Activated CD8-positive, alpha-beta memory T cell treated with anti-CD3 and anti-CD28 coated beads for 1 hour (primary cell): ENCODE measurements at places on chromosomes 5 and 9.

DNA sequence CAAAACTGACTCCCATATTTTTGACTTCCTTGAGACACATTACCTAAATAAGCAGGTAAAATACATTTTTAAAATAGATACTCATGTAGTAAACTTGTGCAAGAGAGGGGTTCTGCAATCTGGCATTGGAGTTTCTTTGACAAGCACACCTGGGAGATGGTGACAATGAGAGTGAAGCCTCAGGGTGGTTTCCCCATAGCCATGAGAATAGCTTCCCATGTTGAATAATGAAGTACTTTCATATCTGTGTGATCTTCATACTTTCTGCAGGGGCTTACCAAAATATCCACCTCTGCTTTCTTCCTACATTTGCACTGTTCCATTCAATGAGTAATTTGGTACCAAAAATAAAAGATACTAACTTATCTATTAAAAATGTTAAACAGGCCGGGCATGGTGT, 44.7 kb upstream of the VCAN start:
- DNase-seq, result no peak

GRCh38 chr5:39716532-39717028, 291.8 kb upstream of the DAB2 start:
- no peak for DNase-seq

- DNase-seq, result no peak
These were observed 4.5 kb downstream of the MAPK9 start for GRCh38 chr5:180287404-180287803.

GRCh38 chr5:52947851-52948250, 41.3 kb upstream of the ITGA2 start:
- no peak for DNase-seq

DNA sequence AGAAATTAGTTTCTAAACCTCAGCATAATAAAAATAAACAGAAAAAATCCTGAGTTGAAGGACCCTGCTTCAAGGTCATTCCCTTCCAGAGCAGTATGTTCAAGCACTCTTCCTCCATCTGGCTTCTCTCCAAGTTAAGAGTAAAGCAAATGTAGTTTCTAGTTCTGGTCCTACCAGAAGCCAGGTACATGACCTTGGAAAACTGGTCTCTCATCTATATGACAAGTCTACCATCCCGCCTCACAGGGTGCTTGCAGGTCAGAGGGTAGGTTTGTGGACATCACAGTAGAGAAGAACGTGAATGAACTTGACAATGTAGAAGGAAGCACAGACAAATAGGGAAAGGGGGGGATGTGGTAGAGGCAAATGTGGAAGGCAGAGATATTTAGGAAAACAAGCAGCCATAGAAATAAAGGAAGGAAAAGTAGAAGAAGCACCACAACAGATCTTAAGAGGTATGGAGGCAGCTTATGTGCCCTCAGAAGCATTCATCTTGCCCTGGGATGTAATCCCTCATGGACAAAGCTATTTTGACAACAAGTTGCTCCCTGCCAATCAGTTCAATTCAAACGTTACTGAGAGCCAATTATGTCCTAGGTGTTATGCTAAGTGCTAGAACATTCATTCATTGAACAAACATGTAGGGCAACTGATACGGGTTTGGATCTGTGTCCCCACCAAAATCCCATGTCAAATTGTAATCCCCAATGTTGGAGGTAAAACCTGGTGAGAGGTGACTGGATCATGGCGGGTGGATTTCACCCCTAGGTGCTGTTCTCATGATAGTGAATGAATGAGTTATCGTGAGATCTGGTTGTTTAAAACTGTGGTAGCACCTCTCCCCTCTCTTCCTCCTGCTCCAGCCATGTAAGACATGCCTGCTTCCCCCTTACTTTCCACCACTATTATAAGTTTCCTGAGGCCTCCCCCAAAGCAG, 23.7 kb upstream of the CTNNAL1 start:
- no peak for DNase-seq

GRCh38 chr9:106503759-106504158, 359.2 kb upstream of the ZNF462 start:
- no peak for DNase-seq

DNA sequence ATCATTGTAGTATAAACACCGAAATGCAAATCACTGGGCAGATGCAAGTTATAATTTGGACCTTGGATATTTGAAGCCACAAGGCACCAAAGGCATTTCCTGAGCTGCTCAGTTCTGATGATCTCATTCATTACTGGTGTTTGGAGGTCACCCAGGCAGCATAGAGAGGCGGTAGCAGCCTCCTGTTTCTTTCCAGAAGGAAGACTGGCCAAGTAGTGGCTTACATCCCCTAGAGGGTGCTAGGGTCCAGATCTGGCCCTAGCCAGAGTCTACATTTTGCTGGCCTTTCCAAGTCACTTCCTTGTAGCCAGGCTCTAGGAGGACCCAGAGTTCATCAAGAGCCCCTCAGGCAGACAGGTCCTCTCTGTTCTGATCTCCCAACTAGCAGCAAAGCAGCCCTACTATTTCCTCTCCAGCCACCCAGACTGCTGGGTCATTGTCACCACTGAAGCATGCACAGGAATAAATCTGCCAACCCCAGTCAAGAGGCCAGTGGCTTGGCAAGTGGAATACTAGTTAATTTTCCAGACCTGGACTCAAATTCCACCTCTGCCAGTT, 33.4 kb upstream of the TTC1 start:
- DNase-seq, result no peak

GRCh38 chr5:54080831-54081230, 229.5 kb downstream of the ARL15 start:
- DNase-seq, result no peak

DNA sequence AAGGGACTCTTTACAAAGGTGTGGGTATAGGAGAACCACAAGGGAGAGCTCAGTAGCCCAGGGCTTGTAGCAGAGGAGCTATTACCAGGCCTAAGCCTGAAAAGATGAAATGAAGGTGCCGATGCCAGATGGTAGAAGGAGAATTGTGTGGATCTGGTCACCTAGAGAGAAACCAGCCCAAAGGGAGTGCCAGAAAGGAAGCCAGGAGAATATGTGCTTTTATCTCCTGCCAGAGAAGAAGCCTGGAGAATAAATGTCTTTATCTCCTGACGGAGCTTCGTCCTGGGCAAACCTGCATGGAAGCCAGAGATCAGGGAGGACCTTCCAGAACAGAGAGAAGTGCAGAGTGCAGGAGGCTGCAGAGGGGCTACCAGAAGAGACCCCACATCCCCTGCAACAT, 142.6 kb downstream of the MED10 start:
- DNase-seq, result no peak

DNA sequence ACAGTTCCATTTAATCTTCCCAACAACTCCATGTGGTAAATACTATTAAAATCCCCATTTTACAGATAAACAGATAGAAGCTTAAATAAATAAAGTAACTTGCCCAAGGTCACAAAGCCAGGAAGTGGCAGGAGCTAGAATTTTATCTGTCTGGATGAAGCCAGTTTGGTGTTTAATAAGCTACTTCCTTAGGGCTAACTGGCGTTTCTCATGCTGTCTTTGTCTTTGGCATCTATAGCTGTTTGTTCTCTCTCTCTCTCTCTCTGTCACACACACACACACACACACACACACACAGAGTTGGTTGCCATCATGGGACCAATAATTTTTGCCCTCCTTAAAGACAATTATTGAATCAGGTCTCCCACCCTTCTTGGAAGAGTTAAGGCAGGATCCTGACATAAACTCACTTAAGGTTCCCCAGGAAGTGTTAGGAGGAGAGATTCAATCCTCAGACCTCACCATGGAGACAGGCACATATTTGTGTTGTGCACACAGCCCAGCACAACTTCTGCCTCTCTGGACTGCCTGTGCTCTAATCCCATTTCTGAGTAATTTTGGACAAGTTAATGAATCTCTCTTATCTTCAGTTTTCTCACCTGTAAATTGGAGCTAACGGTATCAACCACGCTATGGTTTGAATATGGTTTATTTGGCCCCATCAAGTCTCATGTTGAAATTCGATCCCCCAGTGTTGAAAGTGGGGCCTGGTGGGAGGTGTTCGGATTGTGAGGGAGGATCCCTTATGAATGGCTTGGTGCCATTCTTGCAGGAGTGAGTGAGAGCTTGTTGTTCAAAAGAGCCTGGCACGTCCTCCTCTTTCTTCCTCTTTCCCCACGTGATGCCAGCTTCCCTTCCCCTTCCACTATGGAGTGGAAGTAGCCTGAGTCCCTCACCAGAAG, 8.3 kb upstream of the ADRA1B start:
- no peak for DNase-seq

- DNase-seq, result no peak
These were observed 26.0 kb upstream of the LIFR start for GRCh38 chr5:38582293-38582974.

- no peak for DNase-seq
These were observed 1198.6 kb upstream of the ACO1 start for GRCh38 chr9:31185831-31186230.

GRCh38 chr5:133108481-133108921, 56.7 kb downstream of the HSPA4 start:
- no peak for DNase-seq

GRCh38 chr9:38007016-38007415, 62.0 kb downstream of the SHB start:
- no peak for DNase-seq

DNA sequence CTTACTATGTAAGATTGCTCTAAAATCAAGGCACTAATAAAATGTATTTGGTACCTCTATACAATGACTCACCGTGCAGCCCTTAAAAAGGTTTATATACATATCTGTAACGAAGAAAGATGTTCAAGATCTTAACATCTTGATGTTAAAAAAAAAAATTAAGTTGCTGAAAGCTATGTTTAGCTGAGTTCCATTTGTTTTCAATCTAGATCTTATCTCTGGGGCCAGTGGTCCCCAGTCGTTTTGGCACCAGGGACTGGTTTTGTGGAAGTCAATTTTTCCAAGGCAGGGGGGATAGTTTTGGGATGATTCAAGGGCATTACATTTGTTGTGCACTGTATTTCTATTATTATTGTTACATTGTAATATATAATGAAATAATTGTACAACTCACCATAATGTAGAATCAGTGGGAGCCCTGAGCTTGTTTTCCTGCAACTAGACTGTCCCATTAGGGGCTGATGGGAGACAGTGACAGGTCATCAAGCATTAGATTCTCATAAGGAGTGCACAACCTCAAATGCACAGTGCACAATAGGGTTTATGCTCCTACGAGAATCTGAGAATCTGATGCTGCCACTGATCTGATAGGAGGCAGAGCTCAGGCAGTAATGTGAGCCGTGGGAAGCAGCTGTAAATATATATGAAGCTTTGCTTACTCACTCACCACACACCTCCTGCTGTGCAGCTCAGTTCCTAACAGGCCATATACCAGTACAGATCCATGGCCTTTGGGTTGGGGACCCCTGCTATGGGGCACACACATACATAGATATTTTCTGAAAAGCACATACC, 27.6 kb upstream of the TSLP start:
- DNase-seq, result no peak

DNA sequence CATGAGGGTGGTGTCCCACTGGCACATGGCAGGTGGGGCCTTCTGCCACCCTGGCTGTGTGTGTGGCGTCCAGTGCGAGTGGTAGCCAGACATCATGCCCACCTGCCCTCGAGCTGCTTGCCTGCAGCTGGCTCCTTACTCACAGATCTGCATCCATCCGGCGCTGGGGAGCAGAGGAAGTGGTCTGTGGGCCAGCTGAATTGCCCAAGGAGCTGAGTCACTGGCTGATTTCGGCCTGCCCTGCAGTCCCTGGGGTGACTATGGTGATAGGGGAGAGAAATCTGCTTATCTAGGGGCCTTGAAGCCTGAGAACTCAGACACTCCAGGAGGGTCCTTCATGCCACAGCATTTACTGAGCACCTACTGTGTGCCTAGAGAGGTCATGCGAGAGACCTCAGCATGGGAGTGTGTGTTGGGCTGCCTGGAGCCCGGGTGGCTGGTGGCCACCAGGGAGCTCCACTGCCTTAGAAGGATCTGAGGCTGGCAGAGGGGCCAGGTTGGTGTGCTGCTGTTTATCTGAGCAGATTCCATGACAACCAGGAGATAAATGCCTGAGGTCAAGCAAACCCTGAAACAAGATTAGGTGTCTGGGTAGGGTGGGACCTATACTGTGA, 57.1 kb downstream of the SLC22A5 start:
- no peak for DNase-seq

DNA sequence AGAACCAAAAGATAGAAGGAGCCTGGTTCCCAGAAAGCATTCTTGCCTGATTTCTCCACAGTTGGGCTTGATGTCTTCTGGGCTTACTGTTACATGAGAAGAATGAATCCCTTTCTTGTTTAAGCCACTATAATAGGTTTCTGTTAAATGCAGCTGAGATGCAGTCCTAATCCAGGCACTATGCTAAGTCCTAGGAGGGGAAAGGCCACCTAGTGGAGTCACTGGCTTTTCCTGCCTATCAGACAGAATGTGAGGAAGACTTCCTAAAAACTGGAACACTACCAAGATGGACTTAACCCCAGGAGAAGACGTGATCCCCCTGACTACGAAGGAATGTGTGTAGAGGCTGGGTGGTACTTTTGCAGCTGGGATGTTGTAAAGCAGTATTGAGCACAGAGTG, 34.3 kb upstream of the FSD1L start:
- DNase-seq, result no peak

GRCh38 chr9:132596200-132596599, 13.8 kb downstream of the BARHL1 start:
- DNase-seq, result no peak

DNA sequence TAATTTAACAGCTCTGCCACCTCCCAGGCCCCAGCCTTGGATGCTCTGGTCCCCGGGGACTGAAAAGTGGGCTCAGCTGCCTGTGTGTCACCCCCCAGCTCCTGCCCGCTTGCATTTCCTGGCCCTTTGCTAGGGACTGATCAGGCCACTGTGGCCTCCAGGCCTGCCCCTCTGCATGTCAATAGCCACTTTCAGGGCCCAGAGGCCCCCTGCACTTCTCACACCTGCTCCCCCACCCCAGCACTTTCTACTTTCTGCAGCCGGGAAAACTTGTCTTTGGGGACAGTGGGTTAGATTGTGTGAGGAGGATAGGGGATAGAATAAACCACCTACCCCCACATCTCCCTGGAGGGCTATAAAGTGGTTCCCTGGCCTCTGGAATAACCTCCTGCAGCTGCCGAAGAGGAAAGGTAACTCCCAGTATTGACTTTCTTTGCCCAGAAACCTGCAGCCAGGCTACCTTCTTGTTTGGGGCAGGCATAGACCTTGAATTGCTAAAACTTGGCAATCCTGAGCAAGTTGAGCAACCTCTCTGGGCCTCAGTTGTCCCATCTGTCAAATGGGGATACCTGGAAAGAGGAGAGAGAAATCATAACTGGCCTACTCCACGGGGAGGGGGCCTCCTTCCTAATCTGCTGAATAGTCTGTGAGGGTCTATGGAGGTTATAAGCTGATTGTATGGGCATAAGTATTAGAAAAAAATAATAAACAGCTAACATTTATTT, 7.8 kb downstream of the AIF1L start:
- DNase-seq, result no peak

DNA sequence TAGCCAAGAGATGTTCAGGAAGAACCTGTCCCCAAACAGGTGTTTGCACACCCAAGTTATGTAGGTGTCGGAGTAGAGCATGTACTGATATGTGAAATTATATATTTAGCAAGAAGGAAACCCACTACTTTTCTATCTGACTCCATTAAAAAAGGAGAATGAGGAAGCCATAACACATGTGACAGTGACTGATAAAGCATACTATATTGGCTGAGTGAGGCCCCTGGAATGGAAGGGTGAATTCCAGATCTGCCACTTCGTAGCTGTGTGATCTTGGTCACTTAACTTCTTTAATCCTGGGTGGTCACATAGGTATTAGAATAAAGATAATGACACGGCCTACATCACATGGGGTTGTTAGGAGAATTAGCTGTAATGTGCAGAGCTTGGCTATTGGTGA, 116.0 kb upstream of the MAN2A1 start:
- DNase-seq, result no peak

GRCh38 chr5:2205596-2206226, 323.0 kb upstream of the IRX4 start:
- DNase-seq, result no peak

GRCh38 chr5:71922584-71923106, 184.6 kb upstream of the MAP1B start:
- DNase-seq, result no peak
